ENCODE measurements at places on chromosomes 4 and X. TPM values are rescaled to one million over a fixed set of nuclear protein-coding genes. Genes with fewer than 3 reads are reported as not detected.

The ATP11C gene
- polyA plus RNA-seq = 3.2 TPM

The PSAPL1 gene
- not detected for polyA plus RNA-seq

DNA sequence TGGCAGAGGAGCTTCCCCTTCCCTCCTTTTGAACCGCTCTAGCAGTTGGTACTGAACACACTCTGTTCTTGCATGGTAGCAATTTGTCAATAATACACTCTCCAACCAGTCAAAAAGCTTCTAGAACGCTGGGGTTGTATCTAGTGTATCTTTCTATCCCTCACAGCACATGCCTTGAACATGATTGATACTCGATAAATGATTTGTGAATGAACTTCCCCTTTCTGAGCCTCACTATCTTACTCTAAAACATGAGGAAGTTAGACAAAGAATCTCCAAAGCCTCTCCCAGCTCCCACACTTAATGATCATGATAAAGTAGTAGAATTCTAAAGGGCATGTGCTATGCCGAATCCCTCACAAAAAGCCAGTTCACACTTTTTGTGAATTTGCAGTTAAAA is 64.4 kb downstream of the DLG3 start:
- DNase-seq = no peak

The ABCG2 gene
- polyA plus RNA-seq = 12.6 TPM
